Transverse colon (tissue), 4 donors: ENCODE measurements at places on chromosomes 16 and 17.

- no peak for DNase-seq
Observed at GRCh38 chr17:50955160-50955559, 89.0 kb upstream of the TOB1 start.

DNA sequence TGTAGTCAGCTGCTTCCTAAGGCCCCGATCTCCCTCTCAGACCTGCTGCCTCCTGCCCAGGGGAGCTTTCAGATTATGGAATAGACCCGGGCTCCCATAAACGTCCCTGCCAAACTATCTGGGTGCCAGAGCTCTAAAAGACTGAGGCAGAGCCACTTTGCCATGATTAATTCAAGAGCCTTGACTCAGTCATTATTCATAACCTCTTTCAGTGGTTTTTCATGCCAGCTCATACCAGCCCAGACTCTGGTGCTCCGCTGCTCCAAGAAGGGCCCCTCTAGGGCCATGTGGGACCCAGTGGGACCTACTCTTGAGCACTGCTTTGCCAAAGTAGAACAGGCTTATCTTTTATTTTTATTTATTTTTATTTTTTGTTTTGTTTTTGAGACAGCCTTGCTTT lies 23.9 kb downstream of the DNAI2 start:
- DNase-seq: no peak

- no peak for DNase-seq
Observed at GRCh38 chr16:76207270-76207669, 69.9 kb upstream of the CNTNAP4 start.

DNA sequence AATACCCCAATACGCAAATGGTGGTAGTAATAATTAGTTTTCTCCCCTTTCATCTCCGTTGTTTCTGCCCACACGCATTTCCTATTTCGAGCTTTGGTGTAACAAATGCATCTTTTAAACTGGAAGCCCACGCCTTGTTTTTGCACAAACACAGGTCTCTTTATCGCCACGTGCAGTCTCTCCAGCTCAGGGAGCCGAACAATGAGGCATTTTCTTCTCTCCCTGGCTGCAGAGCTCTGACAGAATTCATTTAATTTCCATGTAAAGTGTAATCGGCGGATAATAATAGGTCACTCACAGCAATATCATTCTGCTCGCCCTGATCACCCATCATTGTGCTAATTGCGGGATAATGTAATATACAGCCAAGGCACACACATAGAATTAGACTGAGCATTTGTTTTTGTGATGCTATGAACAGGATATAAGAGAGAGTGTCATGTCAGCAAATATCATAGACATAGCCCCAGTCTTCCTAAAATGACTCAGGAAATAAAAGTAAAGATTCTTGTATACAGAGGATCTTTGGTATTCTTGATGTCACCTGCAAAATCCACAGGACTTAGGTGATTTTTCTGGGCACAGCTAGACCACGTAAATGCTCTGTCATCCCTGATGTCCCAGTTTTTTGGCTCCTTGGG lies 452.6 kb upstream of the CDH11 start:
- DNase-seq: no peak

DNA sequence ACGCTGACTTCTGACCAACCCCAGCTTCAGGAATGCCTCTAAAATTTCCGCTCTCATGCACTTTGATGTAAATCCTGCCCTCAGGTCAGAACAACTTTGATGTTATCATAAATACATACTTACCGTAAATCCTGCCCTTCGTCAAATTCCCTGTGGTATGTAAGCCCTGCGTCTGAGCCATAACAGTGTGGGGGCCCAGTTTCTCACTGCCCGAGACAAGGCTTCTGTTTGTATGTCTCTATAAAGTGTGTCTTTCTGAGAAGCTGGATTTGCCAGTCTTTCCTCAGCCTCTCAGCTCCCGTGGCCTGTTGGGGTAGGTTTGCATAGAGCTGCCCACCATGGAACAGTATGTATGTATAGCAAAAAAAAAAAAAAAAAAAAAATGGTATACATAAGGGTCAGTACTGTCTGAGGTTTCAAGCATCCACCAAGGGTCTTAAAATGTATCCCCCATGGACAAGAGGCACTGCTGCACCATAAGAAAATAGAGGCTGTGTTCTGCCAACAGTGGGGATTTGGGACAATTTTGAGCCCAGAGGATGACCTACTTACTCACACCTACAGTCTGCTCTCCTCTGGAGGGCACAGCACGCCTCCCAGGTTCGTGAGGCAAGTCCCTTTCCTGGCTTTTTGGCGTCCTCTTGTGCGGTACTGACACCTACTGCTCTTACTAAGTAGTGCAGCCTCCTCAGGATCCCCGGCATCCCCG lies 17.5 kb downstream of the PRMT7 start:
- peak; percentile 80 for DNase-seq

- DNase-seq: no peak
Observed at GRCh38 chr17:59642565-59642964, 22.9 kb downstream of the CLTC start.

- DNase-seq: no peak
Observed at GRCh38 chr17:79515110-79515509, 95.7 kb downstream of the RBFOX3 start.

DNA sequence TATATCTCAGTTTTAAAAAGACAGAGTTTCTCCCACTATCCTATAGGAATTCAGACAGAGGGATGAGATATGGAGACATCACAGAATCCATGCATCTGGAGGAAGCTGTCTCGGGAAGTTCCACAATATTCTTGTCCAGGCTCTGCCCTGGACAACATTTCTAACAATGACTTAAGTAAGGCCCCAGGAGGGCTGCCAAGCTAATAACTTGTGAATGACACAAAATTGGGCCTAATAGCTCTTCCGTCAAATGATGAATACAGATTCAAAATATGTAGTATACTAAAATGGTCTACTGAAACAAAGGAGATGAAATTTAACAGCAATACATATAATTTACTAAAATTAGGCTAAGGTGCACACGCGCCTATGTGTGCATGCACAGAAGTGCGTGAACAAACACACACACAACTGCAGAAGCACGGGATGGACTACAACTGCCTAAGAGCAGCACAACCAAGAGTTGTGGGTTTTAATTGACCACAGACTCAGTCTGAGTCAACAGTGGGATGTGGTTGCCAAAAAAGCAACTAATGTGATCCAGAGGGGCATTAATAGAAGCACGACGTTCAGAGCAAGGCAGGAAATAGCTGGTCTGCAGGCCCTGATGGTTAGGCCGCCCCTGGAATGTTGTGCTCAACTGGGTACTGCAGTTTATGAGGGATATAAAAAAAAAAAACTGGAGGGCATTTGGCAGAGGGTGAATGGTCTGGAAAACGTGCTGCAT lies 26.3 kb upstream of the HS3ST2 start:
- peak; percentile 9 for DNase-seq

GRCh38 chr17:19285213-19285900 lies 48.2 kb downstream of the EPN2 start:
- no peak for DNase-seq
